Activated CD4-positive, alpha-beta memory T cell treated with anti-CD3 and anti-CD28 coated beads, Interleukin-2, amount 10 ng/mL, durations not matched to agents 7 days and 5 days (primary cell): ENCODE measurements at places on chromosomes 6 and 20. TPM values are rescaled to one million over a fixed set of nuclear protein-coding genes. Genes with fewer than 3 reads are reported as not detected.

Gene GTSF1L
- not detected for total RNA-seq

Gene GSTA3
- not detected for total RNA-seq

Gene PRSS16
- 1.3 TPM for total RNA-seq

Gene PAK5
- total RNA-seq, result not detected

Gene DNAH8
- total RNA-seq, result 0.05 TPM

Gene UBE2V1
- 153 TPM for total RNA-seq

Gene UBD
- 0.38 TPM for total RNA-seq

Gene DEFB124
- not detected for total RNA-seq

Gene ECT2L
- total RNA-seq, result not detected

Gene CFAP61
- not detected for total RNA-seq

Gene FAM83D
- 18.9 TPM for total RNA-seq

Gene DLGAP4
- total RNA-seq, result 44.2 TPM

Gene MYBL2
- total RNA-seq, result 76.6 TPM

Gene CALHM5
- not detected for total RNA-seq

Gene MYL9
- total RNA-seq, result 1.7 TPM

Gene NKAPL
- not detected for total RNA-seq

Gene BNIP5
- total RNA-seq, result not detected

Gene HFE
- 3.4 TPM for total RNA-seq

Gene ENPP3
- 0.38 TPM for total RNA-seq

Gene LY6G6C
- not detected for total RNA-seq

Gene STXBP5
- 16.7 TPM for total RNA-seq

Gene LY6G5B
- 16.7 TPM for total RNA-seq

Gene ZBTB12
- total RNA-seq, result 0.98 TPM

Gene RIPPLY2
- not detected for total RNA-seq

Gene MC3R
- not detected for total RNA-seq

Gene SLC17A9
- 5.8 TPM for total RNA-seq

Gene MCHR2
- total RNA-seq, result not detected

Gene CASS4
- total RNA-seq, result 13.2 TPM

Gene TNNC2
- not detected for total RNA-seq

Gene ACOT13
- 21.1 TPM for total RNA-seq

Gene TRIM15
- not detected for total RNA-seq

Gene GNMT
- 0.60 TPM for total RNA-seq

Gene BLCAP
- total RNA-seq, result 37.7 TPM

Gene CST3
- total RNA-seq, result 0.76 TPM
